ENCODE measurements at places on chromosomes 6 and 20.

DNA sequence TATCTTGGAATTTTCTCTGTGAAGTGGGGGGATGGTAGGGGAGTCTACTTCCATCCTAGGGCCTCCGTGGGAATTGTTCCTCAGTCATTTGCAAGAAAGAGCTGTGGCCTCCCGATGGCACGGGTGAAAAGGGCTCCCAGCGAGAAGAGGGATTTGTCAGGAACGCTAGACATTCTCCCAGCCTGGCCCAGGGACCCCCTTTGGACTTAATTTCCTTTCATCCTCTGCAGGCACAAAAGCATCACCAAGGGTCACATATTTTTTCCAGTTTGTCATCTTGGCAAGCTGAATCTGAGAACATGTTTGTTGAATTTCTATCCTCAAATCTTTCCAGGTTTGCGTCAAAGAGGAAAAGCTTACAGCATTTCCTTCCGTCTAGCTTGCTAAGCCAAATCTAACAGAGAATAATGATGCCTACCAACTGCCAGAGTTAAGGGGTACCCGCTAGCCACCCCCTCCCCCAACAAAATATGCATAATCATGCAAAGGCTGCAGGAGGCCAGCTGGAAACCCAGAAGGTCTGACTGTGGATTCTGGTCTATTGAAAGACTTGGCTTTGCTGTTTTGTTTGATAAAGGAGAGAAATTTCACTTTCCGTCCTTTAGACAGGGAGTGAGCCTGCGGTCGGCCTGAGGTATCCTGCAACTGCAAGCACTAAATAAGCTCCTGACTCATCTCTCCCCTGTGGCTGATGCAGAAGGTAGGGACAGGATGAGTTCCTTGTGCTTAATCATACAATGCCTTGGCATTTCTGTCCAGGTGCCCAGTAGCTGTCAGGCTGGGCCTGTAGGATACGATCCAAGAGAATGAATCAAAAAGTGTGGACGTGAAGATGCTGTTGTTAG lies 23.1 kb downstream of the PSMG4 start:
- no peak for DNase-seq

GRCh38 chr6:32116674-32117073 lies 7.5 kb upstream of the TNXB start:
- DNase-seq: no peak

GRCh38 chr20:36335206-36335870 lies 29.2 kb downstream of the DLGAP4 start:
- no peak for DNase-seq

DNA sequence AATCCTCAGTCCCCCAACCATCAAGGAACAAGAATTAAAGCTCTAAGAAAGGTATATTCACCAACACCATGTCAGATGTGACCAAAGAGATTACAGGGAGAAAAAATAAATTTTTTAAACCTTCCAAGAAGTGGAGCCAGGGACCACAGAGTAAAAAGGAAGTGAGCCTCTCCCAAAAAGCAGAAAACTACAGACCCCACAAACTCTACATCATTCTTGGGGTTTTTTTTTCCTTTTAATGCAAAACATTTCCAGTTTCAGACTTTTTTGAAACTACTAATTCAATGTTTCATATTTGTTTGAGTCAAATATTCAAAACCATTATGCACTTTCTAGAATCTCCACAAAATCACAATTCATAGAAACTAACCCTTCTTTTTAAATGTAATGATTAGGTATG lies 6.8 kb upstream of the IL17F start:
- DNase-seq: no peak

DNA sequence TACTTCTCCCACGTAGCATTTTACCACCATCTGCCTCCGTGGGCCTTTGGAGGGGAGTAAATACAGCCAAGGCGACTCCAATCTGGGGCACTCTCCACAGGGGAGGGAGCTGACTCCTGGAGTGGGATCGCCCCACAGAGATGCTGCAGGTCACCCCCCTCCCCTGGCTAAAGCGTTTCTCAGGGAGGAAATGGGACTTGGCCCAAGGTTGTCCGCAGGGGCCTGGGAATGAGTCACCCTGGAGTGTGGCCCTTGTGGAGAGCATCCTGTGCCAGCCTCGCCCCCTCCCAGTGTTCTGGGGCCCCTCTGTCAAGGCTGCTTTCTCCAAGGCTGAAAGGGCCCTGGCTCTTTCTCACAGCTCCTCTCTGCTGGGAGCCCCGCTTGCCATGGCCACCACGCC lies 84.5 kb upstream of the QKI start:
- no peak for DNase-seq

Measured in C1 segment of cervical spinal cord (tissue), 14 donors.